ENCODE measurements at places on chromosomes 16 and 17.
A peak's percentile ranks its signal among the peaks of the same experiment; 100 is the strongest.

DNA sequence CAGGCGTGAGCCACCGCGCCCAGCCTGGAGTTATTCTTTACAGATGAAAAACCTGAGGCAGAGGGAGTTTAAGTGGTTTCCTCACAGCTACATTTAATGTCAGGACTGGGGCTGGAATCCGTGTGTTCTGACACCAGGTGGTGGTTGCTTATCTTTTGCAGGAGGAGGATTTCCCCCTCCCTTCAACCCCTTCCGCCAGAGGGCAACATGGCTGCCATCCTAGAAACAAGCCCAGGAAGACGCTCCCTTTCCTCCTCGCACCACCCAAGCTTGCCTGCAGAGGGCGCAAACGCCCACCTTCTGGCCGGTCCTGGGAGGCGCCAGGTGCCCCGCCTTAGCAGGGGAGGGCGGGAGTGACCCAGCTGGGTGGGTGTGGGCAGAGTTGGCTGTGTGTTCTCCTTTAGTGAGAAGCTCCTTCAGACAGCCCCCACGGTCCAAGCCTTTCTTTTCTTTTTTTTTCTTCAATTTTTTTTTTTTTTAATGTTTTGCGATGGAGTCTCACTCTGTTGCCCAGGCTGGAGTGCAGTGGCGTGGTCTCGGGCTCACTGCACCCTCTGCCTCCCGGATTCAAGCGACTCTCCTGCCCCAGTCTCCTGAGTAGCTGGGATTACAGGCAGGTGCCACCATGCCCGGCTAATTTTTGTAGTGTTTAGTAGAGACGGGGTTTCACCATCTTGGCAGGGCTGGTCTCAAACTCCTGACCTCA is 9.9 kb upstream of the RAP1GAP2 start:
- DNase-seq = peak; percentile 87

DNA sequence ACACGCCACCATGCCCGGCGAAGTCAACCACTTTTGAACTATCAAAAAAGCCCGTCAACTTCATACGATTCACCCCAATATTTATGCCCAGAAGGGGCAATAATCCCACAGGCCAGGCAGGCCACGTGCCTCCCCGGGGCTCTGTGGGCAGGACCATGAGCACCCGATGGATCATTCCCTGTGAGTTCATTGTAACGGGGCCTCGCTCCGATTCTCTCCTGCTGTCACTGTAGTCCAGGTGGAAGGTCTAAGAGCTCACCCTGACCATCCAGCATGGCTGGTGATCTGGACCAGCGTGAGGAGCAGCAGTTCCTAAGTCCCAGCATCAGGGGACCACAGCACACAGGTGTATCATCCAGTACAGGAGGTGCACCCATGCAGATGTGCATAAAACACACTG is 77.5 kb upstream of the DOC2B start:
- DNase-seq = no peak

DNA sequence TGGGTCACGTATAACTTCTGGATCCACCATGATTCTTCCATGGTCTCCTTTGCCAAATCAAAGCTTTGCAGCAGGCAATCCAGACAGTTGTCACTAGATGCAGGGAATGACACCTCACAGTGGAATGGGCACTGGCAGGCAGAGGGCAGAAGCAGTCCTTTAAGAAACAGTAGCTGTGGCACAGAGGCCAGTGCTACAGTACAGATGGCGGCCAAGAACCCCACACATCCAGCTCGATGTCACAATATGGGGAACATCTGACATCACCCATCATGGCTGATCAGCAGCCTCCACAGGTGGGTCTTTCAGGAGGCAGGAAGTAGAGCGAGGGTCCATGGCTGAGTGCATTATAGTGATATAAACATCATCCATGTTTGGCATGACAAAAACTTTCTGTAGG is 18.8 kb upstream of the ERN1 start:
- no peak for DNase-seq

DNA sequence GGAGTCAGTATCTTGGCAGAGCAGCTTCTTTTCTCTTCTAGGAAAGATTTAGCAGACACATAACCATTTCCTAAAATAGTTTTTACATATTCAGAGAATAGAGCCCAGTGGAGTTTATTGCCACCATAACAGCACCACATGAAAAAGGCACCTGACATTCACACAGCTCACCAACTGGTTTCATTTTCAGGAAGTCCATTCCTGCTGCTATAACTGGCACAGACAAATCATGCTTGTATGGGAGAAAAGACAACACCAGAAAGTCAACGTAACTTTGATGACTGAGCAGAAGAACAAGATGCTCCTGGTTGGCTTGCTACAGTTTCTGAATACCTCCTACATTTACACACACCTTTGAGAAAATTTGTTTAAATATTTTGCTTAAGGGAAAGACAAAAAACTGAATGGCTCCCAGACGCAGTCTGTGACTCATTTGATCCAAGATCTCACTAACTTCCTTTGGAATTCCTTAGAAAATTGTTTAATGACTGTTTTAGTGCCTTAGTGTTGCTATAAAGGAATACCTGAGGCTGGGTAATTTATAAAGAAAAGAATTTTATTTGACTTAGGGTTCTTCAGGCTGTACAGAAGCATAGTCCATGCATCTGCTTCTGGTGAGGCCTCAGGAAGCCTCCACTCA is 1380.6 kb downstream of the CDH8 start:
- DNase-seq = no peak

- no peak for DNase-seq
These were observed 15.7 kb downstream of the CCDC42 start for GRCh38 chr17:8728971-8729370.

DNA sequence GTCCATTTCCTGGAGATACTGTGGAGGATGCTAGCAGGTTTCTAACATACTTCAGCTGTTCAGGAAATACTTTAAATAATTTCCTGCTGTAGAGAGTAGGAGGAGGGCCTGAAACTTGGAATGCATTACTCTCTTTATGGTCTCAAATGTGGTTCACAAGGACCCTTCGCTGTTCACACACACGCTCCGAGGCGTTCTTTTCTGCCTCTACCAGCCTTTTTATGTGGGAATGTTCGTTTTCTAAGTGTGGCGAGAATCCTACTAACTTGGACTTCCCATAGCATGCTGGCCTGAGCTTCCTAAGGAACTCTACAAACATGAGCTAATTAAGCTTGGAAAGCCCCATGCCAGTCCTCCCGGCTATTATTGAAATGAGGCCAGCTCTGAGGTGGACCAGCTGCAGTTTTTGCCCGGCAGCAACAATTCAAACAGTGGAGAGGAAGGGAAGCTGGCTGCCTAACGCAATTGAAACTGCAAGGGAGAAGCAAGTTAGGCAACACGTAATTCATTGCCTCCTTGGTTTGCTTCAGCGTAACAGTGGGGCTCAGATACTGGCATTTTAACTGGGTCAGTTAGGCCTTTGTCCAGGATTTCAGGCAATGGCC is 18.9 kb downstream of the KPNA2 start:
- DNase-seq = no peak

GRCh38 chr17:71500761-71501555 is 619.9 kb upstream of the SOX9 start:
- DNase-seq = no peak

GRCh38 chr17:79730769-79731483 is at the start of gene ENPP7:
Gene ENPP7 (plus strand): TSS chr17:79730943. CDS start chr17:79731140, 197 bp downstream.
- DNase-seq = no peak

- no peak for DNase-seq
These were observed 321.8 kb downstream of the HS3ST3B1 start for GRCh38 chr17:14622615-14623101.

- no peak for DNase-seq
These were observed 27.1 kb downstream of the TBC1D3B start for GRCh38 chr17:36149296-36149820.

DNA sequence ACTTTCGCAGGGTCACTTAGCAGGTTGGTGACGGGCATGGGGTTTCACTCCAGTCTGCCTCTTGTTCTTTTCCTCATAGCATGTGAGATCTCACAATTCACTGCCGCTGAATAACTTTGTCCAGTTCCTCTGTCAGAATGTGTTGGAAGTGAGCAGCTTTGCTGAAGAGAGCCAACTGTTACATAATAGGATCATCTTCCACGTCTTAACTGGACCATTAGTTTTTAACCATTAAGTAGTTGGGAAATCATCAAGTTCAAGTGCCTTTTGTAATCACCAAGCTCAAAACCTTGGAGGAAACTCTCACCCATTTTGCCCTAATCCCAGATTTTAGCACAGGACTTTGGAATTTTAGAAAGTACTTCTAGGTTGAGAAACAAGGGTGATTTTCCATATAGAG is 290.6 kb downstream of the WWOX start:
- no peak for DNase-seq

DNA sequence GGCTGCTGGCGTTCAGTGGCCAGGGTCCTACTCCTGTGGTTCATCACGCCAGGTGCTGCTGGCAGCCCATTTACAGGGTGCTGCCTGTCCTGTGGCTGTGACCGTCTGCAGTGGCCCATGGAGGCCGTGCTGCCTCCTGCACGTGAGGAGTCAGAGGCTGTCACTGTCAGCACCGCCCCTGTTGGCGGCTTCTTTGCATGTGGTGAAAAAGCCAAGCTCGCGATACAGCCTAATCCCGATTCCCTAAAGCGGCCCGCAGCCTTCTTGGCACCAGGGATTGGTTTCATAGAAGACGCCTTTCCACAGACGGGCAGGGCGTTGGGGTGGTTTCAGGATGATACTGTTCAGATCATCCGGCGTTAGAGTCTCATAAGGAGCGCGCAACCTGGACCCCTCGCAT is 35.3 kb downstream of the RAB11FIP3 start:
- DNase-seq = no peak

All from NCI-H187 (cell line).